ENCODE measurements at places on chromosomes 5 and 9. TPM values are rescaled to one million over a fixed set of nuclear protein-coding genes. Genes with fewer than 3 reads are reported as not detected.

Gene MYOT
- total RNA-seq, result 11.7 TPM

Gene CMYA5
- 19.6 TPM for total RNA-seq

Gene FAM221B
- total RNA-seq, result not detected

Gene FCN2
- total RNA-seq, result 0.93 TPM

Gene PCSK1
- total RNA-seq, result 9.6 TPM

Gene ITGA1
- 38.7 TPM for total RNA-seq

Gene SPATA31E1
- total RNA-seq, result not detected

DNA sequence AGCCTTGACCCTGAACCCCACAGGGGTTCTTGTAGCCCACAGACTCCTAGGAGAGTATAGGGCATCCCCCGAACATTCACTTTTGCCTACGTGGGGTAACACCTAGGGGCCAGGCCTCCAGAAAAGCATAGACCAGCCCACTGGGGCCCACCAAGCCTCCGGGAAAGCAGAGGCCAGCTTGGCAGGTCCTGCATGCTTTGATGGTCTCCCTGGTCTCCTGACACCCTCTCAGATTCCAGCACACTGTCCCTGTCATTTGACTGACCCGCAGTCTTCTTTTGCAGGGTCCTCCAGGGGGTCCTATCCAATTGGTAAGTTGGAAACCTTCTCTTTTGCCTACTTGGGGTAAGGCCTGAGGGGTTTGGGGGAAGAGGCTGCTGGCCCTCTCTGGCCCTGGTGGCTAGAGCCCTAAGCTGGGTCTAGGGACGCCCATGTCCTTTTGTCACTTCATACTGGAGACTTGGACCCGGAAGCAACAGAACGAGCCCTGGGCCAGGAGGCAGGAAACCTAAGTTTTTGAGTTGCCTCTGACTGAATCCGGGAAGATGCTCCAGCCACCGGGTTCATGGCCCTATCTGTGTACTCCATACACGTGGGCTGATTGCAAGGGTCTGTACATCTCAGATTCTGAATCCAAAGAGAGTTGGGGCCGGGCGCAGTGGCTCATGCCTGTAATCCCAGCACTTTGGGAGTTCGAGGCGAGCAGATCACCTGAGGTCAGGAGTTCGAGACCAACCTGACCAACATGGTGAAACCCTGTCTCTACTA lies 20.9 kb upstream of the ORM1 start:
- peaks cover 5% of the 10 kb centered on the region for H3K4me1 ChIP-seq
- H3K4me3 ChIP-seq, result no peak overlapping the region
- H3K27me3 ChIP-seq, result no peaks in the 10 kb centered on the region
- H3K36me3 ChIP-seq, result no peaks in the 10 kb centered on the region
- no peak overlapping the region for H3K27ac ChIP-seq

- H3K4me1 ChIP-seq, result peaks cover 84% of the 10 kb centered on the region
- no peaks in the 10 kb centered on the region for H3K27me3 ChIP-seq
- no peak overlapping the region for H3K4me3 ChIP-seq
- H3K27ac ChIP-seq, result peak overlapping the region; percentile 65
- H3K36me3 ChIP-seq, result no peaks in the 10 kb centered on the region
- no peak for DNase-seq
These were observed 12.9 kb downstream of the PRRC2B start for GRCh38 chr9:131406563-131407436.

GRCh38 chr5:97071101-97071500 lies 71.3 kb downstream of the LIX1 start:
- H3K36me3 ChIP-seq, result no peaks in the 10 kb centered on the region
- DNase-seq, result peak; percentile 10
- no peak overlapping the region for H3K4me3 ChIP-seq
- no peak overlapping the region for H3K27ac ChIP-seq

GRCh38 chr9:1458503-1458902 lies 408.3 kb downstream of the DMRT2 start:
- H3K4me1 ChIP-seq, result no peaks in the 10 kb centered on the region
- no peak for DNase-seq
- H3K36me3 ChIP-seq, result no peaks in the 10 kb centered on the region
- no peak overlapping the region for H3K27ac ChIP-seq
- no peaks in the 10 kb centered on the region for H3K27me3 ChIP-seq

DNA sequence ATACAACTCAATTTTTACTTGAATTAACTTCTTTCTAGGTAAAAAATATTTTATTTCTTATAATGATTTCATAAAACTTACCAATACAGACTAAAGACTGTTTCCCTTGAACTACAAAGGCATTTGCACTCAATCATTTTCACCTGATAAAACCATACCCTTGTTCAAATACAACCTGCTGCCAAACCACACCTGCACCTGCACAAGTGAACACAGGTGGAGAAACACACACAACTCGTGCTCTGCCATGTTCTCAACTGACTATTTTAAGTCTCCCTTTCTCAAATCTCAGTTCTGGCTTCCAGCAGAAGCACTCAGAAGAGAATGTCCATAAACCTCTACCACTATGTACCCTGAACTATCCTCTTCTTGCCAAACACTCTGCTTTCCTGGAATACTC lies 1892.1 kb downstream of the MAT2B start:
- no peak overlapping the region for H3K4me3 ChIP-seq
- DNase-seq, result no peak
- no peaks in the 10 kb centered on the region for H3K36me3 ChIP-seq
- no peaks in the 10 kb centered on the region for H3K27me3 ChIP-seq

DNA sequence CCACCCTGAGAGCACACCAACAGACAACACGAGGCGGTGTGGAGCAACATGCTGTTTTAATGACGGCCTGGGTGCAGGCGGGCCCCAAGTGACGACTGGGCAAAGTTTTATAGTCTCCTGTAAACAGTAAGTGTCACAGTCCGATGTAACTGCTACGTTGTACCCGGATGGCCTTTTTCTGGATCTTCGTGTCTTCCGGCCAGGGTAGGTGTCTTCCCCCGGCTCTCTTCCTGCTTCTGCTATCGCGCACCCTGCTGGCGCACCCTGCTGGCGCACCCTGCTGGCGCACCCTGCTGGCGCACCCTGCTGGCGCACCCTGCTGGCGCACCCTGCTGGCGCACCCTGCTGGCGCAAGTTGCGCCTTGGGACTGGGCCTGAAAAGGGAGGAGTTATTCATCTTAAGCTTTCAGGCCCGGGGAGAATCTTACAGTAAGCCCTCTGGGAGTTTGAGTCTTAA lies 143.0 kb upstream of the TARS1 start:
- no peaks in the 10 kb centered on the region for H3K27me3 ChIP-seq
- H3K27ac ChIP-seq, result no peak overlapping the region
